ENCODE measurements at places on chromosomes 7 and 10. TPM values are rescaled to one million over a fixed set of nuclear protein-coding genes. Genes with fewer than 3 reads are reported as not detected.

DNA sequence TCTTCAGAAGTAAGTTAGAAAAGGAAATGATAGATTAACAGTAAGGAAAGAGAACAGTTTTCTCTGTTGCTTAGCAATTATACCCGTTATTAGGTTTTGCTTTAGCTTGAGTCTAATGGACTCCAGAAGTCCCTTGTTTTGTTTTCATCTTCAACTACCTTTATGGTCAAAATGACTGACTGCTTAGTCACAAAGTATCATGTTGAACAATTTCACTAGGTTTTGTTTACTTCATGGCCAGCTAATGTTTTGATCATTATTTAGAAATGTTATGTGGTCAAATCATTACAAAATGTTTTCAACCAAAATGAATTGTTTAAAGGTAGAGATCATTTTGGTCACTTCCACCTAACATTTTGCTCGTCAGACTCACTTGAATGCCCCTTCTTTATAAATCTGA lies 1.9 kb downstream of the UBN2 start:
- DNase-seq: no peak

- no peak for DNase-seq
These were observed 10.9 kb downstream of the LDB3 start for GRCh38 chr10:86678999-86679792.

MACROH2A2 gene
- total RNA-seq: 12.4 TPM

OLAH gene
- total RNA-seq: not detected

DNA sequence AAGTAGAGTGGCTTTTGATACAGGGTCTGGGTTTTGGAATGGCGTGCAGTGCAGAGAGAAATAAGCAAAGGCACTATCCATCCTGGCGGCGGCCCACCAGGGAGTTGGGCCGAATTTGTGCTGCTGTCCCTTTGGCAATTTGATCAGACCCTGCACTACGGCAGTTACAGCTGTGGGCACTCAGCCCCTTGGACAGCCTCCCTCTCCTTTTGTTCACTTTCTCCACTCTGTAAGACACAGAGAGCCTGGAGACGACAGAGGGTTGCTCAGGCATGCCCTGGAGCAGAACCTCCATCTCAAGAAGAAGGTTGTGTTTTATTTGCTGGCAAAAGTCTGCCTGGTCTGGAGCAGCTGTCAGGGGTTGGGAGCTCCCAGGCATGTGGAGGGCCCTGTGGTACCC lies 55.8 kb downstream of the LHPP start:
- no peak for DNase-seq

TMEM176B gene
- total RNA-seq: 25.1 TPM

DNA sequence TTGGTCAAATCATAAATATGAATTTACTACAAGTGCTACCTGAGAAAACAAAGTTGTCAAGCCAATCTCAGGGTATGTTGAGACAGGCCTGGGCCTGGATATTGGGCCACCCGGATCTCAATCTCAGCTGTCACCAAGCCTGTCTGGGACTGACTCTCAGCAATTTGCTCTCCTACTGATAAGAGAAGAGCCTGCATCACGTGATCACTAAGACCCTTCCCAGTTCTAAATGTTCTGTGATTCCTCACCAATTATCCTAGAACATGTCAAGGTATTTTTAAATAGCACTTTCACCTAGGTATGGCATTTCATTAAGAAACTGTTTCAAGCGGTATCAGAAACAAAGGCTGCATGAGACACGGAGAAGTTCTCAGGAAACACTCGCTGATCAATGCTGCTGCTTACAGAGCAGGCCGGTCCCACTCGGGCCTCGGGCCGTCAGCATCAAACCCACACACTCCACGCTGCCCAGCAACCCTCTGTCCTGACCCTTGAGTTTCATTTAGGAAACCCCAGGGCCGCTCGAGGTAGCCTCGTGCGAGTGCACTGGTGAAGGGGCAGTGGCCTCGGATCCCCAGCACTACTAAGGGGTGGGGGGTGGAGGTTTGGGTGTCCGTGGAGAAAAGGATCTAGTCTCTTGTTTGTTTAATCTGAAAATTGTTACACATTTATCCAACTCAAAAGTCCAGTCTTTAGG lies 4.1 kb downstream of the KLF6 start:
- no peak for DNase-seq

TRIM74 gene
- total RNA-seq: not detected

DNA sequence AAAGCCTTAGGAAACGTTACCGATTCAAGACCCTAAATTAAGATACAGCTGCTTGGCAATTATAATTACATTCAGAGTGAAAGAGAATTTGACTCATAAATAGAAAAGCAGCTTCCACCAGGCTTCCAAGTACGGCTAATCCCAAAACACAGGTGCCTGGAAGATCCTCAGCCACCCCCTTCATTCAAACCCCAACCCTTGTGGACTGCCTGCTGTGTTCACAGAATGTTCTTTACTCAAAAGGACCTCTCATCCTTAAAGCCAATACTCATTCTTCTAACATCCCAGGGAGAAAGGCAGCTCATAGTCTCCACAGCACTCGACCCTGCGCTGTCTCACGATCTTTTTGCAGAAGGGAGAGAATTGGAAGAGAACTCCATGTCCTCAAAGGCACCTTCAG lies 32.9 kb downstream of the RNF32 start:
- DNase-seq: no peak

DNA sequence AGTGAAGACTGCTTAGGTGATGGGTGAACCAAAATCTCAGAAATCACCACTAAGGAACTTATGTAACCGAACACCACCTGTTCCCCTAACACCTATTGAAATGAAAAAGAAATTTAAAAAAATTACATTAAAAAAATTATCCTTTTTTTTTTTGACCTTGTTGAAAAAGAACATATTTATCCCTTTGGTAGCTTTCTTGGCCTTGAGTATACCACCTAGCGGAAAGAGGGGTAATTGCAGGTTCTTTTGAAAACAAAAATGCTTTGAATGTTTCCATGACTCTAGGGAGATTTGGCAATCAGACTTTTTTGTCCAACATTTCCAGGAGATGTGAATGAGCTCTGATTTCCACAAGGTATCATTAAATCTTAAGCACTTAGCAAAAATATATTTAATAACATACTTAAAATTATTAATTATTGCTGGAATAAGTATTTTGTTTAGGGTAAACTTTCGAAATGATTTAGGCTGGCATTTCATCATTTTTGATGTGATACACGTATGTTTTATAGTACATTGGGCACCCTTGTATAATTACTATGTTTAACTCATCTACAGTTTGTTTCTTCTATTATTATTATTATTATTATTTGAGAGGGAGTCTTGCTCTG lies 47.0 kb upstream of the ELMO1 start:
- no peak for DNase-seq

GRCh38 chr7:45973725-45974532 lies 52.9 kb upstream of the IGFBP3 start:
- DNase-seq: no peak

DNA sequence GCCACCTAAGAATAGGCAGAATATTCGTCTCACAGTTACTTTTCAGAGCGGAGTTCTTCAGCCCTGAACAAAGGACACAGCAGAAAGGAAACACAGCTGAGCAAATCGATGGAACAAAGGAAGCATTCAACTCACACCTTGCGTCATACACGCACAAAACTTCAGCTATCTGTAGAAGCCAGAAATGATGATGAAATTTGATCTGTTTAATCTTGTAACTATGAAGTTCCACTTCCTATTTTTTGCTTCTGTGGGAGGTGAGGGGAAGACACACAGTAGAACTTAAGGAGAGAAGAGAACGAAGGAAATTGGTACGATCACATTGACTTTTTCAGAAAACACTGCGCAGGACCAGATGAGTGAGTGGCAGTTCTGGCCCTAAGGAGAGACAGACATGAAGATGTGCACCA lies 26.2 kb downstream of the FAM171A1 start:
- no peak for DNase-seq

- DNase-seq: no peak
These were observed 7.8 kb upstream of the TLX1 start for GRCh38 chr10:101123085-101123814.

DNA sequence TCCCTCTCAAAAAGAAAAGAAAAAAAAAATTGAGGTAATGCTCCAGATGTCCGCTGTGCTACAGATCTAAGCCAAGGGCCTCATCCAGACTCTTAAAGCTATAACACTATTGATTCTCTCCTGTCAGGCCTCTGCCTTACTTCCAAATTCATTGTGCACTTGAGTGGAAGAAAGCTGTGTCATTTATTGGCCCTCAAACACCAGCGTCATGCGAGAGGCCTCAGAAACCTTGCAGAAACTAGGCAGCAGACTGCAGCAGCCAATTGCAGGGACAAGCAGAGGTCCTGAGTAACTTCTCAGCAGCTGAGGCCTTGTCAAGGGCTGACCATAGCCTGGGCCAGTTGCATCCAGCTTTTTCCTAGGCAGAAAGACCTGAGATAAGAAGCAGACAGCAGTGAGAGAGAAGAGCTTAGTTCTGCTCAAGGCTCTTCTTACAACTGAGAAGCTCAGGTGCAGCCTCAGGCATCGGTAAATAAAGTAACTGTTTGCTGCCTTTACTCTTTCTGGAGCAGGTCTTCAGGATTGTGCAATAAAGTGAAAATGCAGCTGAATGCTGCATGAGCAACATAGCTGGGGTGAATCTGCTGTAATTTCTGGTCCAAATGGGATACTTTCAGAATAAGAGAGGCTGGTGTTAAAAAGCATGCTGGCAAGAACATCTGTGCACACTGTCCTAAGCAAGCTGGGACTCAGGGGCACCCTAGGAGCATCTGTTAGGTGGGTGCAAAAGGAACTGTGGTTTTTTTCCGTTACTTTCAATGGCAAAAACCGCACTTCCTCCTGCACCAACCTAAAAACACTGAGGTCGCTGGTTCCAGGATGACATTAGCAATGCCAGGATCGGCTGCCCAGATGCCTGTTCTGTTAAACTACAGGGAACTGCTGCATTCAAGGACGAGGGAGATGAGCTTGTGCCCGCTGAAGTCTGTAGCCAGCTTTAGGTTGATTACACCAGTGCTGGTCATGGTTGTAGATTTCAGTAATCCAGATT lies 181.8 kb upstream of the PFKP start:
- DNase-seq: no peak

HOXA2 gene
- total RNA-seq: not detected

DNA sequence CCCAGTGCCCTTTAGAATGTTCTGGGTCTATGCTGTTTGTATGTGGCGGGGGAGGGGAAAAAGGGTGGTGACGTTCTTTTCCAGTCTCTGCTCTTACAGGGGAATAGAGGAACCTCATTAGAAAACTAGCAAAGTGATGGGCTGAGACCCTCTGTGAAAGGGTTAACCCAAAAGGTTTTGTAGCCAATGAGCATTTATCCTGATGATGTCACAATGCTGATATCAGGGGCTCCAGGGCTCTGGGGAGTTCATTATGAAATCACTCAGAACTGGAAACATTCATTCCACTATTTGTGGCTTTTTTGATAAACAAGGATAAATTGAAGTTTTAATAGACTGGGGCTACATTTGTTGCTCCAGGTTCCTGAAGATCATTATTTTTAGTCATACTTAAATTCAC lies 71.7 kb downstream of the ARID5B start:
- no peak for DNase-seq

- no peak for DNase-seq
These were observed 133.0 kb downstream of the CYP26A1 start for GRCh38 chr10:93206652-93207051.
